ENCODE measurements at places on chromosomes 4 and X.
A peak's percentile ranks its signal among the peaks of the same experiment; 100 is the strongest.

DNA sequence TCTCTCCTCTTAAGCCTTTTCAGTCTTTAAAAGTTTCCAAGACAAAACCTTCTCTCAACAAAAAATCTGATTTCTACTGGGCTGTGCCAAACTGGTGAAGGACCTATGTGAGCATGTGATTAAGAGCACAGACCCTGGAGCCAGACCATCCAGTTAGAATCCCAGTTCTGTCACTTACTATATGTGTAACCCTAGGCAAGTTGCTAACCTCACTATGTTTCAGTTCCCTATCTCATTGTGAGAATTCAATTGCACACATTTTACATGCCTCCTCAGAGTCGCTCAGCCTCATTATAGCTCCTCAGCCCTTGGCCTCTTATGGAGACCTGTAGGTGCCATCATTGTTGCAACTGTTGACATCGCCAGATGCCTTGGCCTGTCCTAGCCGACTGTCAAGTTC is 54.1 kb upstream of the VEGFD start:
- DNase-seq, result no peak

DNA sequence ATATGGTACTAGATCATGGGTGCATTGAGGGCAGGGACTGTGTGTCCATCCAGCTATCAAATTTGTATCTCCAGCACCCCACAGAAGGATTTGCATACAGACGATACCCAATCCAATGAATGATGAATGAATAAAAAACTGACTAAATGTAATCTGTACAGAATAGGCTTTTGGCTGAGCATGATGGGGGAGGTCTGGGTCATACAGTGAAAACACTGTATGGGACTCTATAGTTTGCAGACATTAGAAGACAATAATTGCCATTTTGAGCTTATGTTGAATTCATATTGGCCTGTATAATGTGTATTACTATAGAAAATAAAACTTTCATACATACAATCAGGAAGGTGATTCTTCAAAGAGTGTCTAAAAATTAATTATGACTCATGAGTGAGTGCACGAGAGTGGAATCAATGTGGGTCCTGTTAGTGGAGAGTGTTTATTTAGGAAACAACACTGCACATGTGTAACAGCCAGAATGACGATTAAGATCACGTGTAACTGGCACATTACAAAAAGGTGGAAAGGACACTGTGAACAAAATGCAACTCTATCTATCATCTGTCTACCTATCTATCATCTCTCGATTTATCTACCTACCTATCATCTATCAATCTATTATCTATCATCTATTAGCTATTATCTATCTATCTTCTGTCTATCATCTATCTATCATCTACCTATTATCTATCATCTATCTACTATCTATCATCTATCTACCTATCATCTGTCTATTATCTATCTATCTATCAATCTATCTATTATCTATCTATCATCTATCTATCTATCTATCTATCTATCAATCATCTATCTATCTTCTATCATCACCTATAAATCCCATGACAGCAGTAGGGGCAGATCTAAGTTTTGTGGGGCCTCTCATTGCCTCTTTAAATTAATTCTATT is 201.3 kb downstream of the PTTG2 start:
- DNase-seq, result peak; percentile 51

DNA sequence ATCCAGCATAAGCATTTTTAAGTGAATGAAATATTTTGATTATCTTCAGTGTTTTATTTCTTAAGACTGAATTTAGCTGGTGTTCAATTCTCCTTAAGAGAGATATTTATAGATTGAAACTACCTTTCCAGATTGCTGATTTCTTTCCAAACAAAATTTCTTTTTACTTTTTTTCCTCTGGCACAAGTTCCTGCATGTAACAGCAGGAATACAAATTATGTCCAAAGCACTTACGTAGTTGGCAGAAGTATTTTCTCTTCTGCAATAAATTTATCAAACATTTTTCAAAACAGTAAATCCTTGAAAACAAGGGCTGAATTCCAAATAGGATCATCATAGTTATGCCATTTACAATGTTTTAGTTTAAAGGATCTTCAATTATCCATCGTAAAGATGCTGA is 412.6 kb downstream of the IQCM start:
- no peak for DNase-seq

DNA sequence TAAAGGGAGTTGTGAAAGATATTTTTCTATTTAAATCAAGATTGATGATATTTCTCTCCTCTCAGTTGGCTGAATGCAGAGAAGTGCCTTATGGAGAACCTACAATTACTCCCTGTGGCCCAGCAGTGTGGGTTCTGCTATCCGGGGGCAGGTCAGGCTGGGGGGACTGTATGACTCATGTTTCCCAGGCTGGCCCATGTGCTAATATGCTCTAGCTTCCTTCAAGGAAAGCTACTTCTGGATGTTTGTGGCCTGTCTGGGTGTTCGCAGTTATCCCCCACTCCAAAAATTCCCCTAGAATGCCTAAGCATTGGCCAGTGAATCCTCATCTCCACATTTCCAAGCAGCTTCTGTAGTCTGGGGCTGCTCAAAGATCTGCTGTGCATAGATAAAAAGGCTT is 58.9 kb upstream of the SPP1 start:
- DNase-seq, result no peak

GRCh38 chr4:82436130-82436529 is 5.7 kb downstream of the ENOPH1 start:
- no peak for DNase-seq

DNA sequence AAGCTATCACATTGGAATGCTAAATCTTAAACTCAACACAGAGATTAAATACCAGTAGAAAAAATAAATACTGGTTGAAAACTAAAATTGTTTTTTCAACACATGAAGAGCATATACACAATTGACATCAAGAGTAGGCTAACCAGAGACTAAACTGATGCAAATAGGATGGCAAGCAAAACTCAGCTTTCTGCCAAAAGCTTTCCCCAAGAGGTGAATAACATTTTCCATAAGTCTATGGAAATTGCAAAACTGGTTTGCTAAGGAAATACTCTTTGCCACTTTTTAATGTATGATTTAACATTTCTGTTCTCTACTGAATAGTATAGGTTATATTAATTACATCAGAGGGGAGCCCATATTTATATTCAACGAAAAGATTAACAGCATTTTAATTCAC is 23.8 kb downstream of the IQCM start:
- no peak for DNase-seq

DNA sequence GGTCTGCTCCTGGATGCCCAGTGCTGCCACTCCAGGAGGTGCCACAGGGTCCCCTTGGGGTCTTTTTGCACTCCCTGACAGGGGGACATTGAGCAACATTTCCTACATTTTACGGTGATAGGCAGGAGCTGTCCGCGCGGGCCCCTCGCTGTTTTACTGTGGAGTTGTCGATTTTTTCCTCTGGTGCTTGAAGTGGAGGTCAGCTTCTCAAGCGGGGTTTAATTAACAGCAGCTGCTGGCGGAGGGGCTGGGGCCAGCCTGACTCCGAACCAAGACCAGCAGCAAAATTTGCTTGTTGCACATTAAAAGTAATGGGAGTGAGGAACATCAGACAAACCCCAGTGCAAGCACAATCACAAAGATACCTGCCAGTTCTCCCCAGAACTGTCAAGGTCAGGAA is 13.2 kb upstream of the SH3TC1 start:
- DNase-seq, result no peak

- DNase-seq, result no peak
Observed at GRCh38 chr4:6425336-6425735, 47.1 kb downstream of the PPP2R2C start.

DNA sequence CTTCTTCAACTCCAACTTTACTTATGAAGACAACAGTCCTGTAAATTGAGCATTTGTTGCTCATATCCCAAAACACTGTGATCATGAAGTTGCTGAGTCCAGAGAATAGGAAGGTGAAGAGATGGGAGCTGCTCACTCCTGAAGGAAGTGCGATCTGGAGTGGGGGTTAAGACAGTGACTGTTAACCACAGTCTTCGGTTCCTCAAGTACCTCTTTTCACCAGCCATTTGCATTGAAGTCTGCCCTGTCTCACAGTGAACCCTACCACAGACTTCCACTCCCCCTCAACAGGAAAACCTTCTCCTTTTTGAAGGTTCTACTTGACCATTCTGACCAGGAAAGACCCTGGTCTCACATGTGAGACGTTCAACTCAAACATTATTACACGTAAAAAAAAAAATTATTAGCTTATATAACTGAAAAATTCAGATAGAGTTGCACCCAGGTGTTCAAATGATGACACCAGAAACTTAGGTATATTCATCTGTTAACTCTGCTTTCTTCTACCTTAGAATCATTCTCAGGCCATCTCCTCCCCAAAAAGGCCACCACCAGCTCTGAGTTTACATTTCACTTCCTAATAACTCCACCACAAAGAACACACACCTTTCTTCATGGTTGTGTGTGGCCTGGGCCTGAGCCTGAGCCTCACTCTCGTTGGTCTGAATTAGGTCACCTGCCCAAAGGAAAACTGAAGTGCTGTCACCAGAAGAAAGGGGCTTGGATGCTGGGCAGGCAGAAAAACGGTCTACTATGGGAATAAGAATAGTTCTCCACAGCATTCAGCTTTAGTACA is 199.2 kb downstream of the DCTD start:
- no peak for DNase-seq

DNA sequence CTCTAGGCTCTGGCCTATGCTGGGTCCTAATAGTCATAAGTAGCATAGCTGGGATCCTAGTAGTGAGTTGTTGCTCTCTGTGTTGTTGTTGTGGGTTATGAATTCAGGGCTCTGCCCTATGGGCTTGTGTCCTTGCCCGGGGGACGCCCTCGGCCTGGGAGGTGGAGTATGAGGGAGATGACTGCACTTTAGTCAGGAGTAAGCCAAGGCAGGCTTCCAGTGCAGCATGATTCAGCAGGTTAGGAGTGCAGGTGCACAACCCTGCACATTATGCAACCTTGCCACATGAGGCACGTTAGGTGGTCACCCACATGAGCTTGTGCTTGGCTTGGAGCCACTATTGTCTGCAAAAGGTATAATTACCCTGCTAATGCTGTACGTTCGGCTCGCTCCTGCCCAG is 58.4 kb upstream of the CCDC149 start:
- no peak for DNase-seq

GRCh38 chrX:39327255-39327654 is 526.0 kb downstream of the MID1IP1 start:
- DNase-seq, result peak; percentile 4

GRCh38 chr4:80265571-80266252 is 752 bp upstream of the FGF5 start:
- no peak for DNase-seq

DNA sequence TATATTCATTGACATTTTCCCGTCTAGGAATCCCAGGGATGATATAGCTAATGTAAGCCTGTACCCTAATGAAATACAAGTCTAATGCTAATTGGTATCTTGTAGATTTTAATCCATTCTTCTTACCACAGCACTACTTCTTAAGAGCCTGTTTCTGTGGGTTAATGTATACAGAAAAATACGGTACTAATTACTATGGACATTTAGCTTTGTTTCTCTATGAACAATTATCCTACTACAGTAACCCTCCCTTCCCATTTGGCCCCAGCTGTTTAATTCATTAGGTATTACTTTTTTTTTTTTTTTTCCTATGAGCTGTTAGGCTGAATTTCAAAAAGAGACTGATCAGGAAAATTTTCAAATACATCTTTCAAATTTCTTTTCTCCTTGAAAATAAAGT is 245.1 kb upstream of the SLC7A11 start:
- no peak for DNase-seq

- no peak for DNase-seq
Observed at GRCh38 chrX:20124964-20125363, 8.3 kb upstream of the MAP7D2 start.

GRCh38 chrX:71998836-71999509 is 88.3 kb downstream of the NHSL2 start:
- DNase-seq, result no peak

DNA sequence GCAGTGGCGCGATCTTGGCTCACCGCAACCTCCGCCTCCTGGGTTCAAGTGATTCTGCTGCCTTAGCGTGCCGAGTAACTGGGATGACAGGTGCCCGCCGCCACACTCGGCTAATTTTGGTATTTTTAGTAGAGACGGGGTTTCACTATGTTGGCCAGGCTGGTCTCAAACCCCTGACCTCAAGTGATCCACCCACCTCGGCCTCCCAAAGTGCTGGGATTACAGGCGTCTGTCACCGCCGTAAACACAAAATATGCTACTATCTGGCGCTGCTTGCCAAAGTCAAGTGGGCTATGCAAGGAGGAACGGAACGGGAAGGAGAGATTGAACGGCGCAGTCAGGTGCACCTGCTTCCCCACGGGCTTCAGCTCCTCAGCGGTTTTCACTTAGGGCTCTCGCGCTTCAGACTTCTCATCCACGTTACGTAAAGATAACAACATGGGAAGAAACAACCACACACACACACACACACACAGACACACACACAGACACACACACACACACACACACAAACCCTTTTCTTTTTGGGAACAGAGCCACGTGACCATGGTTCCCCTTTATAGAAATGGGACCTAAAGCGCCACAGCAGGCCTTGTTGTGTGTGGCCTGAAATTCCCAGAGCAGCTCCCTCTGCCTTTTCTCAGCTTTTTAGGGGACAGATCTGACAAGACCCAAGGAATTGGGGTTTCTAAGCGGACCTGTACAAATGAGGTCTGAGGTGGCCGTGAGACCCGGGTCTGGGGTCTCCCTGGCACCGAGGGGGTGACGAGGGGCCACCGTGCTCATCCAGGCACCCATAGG is 1.5 kb downstream of the P2RY8 start:
- peak; percentile 2 for DNase-seq

- DNase-seq, result no peak
Observed at GRCh38 chrX:137353404-137353803, 212.5 kb upstream of the ZIC3 start.

DNA sequence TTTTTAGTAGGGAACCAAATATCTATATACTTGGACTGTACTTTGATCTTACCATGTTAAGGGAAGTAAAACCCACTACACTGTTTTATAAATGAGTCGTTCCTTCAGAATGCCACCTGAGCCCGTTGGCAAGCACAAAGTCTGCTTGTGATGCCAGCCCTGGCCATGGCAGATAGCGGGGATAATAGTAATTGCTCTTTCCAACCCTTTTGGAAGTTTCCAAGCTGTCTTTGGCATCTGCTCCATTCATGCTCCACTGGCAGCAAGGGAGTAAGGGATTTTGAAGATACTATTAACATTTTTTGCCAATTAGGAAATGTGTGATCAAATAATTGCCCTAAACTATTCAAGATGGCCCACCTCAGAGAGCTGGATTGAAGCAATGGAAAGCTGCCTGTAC is 689.2 kb upstream of the SLIT2 start:
- DNase-seq, result no peak

DNA sequence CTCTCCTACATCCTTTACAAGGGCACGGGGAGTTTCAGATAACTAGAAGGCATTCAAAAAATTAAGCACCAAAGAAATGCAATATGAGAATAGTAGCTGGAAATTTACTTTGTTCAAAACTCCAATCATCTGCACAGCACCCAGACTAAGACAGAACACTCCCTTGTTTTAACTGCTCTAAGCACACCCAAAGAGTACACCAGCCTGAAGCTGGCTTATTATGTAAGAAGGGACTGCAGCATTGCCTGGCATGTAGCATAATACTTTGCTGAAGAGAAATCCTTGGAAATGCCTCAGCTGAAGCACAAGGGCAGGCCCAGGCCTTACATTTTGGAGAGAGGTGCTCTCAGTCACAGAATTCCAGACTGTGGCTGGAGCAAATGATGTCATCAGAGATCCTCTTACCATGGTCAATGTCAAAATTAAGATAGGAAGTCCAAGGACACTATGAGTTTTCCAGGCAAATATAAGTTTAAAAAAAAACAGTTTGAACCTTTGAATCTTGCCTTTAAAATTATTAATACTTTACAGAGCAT is 14.8 kb downstream of the ARHGEF6 start:
- DNase-seq, result no peak
